ENCODE measurements at places on chromosomes 7 and 10.

GRCh38 chr10:3435671-3436070, 263.1 kb upstream of the PITRM1 start:
- DNase-seq = no peak

DNA sequence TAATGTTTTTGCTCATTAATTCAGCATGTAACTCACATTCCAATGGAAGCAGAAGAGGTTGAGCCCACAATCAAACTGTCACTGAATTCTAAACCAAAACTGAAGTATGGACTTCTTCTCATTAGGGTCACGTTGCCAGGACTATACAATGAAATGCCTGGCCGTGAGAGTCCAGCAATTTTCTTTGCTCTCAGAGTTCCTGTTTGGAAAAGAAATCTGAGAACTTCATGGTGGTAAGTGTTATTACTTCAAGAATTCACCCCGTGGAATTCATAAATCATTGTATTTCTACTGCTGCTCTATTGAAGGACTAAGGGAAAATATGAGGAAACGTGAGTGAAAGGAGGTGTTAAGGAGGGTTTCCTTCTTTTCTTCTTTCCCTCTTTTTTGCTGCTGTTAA, 441.8 kb upstream of the AKR1E2 start:
- no peak for DNase-seq

DNA sequence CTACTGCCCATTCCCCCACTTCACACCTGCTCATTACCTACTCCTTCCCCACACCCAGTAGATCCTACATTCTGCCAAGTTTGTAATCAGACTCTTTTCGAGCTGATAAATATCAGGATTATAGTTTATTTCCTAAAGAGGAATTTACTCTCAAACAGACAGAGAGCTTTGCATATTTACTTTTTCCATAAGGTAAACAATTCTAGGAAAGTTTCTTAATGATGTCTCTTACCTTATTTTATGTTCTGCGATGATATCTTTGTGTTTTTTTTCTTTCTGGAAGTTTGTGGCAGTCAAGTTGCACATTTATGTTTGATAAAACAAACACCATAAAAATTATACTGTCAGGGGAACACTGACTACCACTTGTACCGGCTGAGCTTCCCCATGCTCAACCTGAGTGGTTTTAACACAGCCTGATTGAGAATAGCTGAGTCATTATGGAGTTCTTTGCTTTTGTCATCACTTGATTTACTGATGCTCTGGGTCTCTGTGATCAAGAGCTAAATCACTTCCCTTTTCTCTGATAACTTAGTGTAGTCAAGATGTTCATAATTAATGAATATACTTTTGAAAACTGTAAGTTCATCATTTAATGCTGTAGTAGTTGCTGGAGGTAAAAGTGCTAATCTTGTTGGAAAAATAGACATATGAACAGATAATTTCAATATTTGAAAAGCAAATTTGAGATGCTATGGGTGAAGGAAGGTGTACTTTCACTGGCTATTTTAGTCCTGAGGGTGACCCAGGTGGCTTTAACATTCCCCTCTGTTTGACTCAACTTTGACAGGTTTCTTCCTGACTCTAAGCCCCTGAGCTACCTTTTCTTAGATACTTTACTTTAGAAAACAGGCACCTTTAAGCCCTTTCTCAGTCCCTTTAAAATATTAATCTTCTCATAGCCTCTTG, 1034.5 kb upstream of the LRRTM3 start:
- DNase-seq = no peak

DNA sequence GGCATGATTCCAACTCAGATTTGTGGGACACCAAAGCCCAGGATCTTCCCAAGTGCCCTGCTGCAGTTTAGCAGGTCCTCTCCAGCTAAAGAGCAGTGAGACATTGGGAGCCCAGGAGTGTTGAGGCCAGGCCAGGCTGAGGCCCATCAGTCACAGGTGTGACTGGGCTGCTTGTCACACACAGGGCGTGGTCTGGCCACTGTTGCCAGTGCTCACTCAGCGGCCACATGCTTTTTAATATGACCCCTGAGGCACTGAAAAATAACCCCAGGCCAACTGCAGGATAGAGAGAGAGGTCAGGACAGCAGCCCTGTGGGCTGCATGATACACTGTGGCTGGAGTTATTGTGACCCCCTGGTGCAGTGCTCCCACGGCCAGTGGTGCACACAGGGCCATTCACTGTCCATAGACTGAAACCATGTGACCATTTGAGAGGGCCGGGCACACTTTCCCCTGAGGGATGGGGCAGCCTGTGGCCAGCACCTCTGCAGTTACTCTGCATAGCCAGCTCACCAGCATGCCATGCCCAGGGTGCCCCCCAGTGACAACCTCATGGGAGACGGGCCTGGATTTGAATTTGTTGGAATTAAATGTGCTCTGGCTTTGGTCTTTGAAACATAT, 4.2 kb downstream of the GDF2 start:
- no peak for DNase-seq

DNA sequence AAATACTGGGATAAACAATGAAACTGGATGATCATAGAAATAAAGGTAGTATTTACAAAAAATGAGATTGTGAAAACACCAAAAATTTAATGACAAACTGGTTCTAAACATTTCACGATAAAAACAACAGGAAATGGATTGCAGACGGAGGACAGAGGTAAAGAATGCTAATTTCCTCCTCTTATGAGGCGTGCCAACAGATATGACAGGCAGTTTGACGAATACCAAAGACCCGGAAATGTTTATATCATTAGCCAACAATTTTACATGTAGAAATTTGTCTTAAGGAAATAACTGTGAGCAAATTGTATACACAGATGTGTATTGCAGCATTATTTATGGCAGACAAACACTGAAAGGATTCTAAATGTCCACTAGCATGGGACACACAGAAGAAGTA, 162.0 kb upstream of the MGMT start:
- DNase-seq = no peak

GRCh38 chr10:61028861-61029361, 84.9 kb upstream of the RHOBTB1 start:
- DNase-seq = no peak

GRCh38 chr7:45892407-45893035, 4.2 kb downstream of the IGFBP1 start:
- no peak for DNase-seq

GRCh38 chr7:87934699-87935383, 790 bp downstream of the ADAM22 start:
- no peak for DNase-seq

GRCh38 chr7:154861589-154861988, 141.3 kb downstream of the PAXIP1 start:
- no peak for DNase-seq

DNA sequence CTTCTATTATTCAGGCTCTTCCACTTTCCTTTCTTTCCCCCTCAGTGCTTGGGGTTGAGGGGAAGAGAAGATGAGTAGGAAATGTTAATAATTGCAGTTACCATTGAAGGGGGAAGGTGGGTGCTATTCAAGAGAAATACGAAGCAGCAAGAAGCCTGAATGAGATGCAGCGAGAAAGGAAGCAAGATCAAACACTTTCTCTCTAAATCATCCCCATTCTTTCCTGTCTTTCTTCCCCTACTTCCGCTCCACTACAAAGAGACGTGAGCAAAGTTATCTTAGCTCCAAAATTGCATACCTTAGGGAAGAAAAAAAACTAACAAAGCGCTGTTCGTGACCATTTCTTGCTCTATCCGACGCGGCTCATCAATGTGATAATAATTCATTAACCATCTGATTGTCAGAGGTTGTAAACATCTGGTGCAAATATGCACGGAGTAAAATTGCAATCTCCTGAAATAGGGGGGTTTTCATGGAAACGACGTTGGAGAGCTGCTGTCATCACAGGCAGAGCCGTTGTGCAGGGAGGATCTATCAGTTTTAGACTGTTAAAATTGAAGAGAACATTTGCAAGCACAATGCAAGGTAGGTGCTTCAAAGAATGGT, 15.2 kb upstream of the PARD3 start:
- DNase-seq = no peak

DNA sequence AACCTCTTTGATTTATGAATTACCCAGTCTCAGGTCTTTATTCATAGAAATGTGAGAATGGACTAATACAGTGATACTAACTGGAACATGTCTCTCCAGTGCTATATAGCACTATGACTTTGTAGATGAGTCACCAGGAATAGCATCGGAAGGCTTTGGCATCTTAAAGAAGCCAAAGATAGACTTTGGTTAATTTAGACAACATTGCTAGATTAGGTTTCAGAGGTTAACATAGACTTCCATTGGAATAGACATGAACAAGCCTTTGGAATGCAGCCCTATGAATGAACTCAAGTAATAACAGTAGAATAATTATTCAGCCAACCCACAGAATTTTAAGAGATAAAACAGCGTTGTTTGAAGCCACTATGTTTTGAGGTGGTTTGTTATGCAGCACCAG, 169.2 kb downstream of the HGF start:
- no peak for DNase-seq

DNA sequence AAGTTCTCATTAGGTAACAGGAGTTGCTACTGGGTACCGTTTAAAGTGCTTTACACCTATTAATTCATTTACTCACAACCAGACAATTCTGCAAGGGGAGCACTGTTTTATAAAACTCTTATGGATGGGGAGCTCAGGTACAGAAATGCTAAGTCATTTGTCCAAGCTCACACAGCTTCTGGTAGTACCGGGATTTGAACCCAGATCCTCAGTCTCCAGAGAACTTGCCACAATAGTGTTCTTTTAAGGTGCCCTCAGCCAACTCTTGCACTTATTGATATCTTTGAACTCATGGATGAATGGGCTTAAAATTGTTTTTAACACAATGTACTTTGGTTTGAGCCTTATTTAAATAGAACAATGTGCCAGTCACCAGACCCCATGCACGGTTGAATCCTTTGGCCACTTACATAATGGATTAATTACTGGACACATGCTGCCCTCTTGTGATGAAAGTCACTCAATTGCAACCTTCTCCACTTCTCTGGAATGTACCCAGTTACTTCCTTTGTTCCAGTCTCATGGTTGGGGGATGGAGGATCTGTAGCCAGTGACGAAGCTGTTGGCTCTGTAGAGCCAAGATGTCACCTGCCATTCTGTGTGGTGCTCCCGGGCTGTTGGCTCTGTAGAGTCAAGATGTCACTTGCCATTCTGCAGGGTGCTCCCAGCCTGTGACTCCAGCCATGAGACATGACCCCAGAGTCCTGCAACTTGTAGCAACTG, 65.6 kb downstream of the NOD1 start:
- DNase-seq = no peak

- no peak for DNase-seq
Observed at GRCh38 chr10:109359316-109359715, 564.0 kb downstream of the XPNPEP1 start.

DNA sequence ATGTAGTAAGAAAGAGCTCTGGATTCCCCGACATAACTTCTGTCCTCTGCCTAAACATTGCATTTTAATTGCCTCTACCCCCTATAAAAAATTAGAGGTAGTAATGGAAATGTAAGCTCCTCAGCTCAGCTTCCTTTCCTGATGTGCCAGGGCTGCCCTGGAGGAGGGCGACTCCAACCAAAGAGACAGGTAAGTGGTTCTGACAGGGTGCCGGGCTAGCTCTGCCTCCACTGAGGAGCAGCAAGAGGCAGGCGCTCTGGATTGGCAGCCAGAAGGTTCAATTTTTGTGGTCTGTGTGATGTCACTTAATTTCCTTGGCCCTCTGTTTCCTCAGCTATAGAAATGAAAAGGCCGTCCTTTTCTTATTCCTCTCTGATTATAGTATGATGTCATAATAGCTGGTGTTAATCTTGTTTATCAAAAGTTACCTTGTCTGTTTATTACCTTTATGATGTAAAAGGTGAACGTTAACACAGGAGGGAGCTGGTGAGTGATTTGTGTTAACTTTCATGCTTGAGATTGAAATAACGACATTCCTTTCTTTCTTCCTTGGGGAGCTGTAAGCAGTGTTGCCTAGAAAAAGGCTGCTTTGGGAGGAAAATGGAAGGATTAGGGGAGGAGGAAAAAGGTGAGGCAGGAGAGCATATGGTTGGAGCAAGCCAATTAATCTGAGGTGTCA, 51.8 kb downstream of the ANLN start:
- DNase-seq = no peak

- DNase-seq = no peak
Observed at GRCh38 chr7:144834641-144835144, 1.2 kb downstream of the TPK1 start.

- DNase-seq = peak; percentile 73
Observed at GRCh38 chr7:99822731-99823718, 4.8 kb upstream of the CYP3A43 start.

DNA sequence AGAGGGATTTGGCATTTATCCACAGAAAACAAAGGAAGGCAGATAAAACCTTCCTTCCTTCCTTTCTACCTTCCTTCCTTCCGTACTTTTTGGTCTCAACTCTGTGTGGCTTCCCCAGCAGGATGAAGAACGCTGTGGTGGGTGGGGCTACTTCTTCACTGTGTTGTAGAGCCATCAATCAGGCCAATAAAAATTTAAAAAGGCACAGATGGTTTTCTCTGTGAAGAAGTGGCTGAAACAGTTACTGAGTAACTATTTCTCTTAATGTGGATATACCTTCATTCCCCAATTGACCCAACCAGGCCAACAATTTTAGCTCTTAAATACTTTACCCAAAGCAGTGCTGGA, 75.8 kb downstream of the ZNF92 start:
- no peak for DNase-seq

- no peak for DNase-seq
Observed at GRCh38 chr10:49056356-49056755, 59.0 kb downstream of the VSTM4 start.

DNA sequence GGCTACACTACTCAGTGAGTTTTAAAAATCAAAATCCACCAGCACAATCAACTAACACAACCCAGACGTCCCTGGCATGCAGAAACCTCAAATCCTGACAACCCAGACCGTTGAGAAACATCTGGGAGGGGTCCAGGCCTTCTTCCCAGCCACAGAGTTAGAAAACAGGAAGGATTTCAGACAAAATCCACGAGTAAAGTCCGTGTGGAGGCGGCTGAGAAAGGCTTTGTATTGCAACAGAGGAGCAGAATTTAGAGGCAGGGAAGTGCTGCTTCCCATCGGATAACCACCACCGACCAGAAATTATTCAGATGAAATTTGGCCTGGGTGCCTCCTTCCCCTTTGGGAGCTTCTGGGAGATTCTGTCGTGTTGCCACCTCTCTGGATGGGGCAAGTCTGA, 61.5 kb downstream of the TNS3 start:
- DNase-seq = peak; percentile 60

- DNase-seq = no peak
Observed at GRCh38 chr10:125104559-125104958, 55.8 kb downstream of the CTBP2 start.

All from right lobe of liver (tissue), 6 donors.